Stimulated activated CD8-positive, alpha-beta memory T cell treated with anti-CD3 and anti-CD28 coated beads, Interleukin-15, amount 100 ng/mL, for 4 hours (primary cell): ENCODE measurements at places on chromosomes 3 and 15.

DNA sequence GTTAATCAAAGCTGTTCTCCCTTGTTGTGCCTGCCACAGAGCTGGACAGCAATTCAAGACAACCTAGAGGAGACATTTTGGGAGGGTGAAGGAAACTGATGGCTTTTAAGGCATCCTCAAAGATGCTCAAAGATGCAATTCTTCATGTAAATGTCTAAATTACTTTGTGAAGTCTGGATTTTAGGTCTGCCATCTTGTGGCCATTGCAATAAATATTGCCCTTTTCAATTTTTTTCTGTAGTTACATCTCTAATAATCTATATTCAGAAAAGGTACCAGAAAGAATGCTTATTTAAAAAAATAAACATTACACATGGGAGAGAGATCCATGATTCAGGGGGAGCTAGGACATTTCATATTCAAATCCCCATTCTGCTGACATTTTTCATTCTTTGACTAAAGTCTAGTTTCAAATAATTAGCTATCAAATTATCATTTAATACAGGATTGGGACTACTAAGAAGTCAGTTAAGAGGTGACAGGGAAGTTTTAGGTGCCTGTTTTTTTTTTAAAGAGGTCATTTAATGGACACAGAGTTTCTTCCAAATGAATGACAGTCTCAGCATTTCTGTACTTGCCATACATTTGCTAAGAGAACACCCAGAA lies 259.8 kb upstream of the WNT5A start:
- DNase-seq: no peak

GRCh38 chr3:114839476-114839875 lies 307.6 kb downstream of the ZBTB20 start:
- no peak for DNase-seq

GRCh38 chr3:107452436-107452835 lies 70.3 kb upstream of the BBX start:
- no peak for DNase-seq

- DNase-seq: no peak
Measured at GRCh38 chr3:88248658-88249057, 98.9 kb downstream of the C3orf38 start.

DNA sequence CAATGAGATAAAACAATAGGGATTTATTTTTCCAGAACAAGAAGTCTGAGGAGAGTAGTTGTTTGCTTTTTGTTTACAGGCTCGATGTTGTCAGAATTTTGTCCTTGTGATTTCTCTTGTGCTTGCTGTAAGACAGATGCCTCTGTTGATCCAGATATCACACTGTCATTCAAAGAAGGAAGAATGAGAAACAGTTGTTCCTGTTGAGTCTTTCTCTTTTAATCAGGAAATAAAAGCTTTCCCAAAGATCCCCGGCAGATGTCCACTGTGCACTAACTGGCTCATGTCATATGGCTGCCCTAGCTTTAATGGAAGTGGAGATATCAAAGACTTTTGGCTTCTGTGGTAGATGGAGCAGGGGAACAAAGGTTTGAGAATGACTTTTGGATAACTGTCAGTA lies 6.8 kb downstream of the SERPINI1 start:
- DNase-seq: no peak

GRCh38 chr3:10509325-10509724 lies 3.9 kb upstream of the ATP2B2 start:
- no peak for DNase-seq

DNA sequence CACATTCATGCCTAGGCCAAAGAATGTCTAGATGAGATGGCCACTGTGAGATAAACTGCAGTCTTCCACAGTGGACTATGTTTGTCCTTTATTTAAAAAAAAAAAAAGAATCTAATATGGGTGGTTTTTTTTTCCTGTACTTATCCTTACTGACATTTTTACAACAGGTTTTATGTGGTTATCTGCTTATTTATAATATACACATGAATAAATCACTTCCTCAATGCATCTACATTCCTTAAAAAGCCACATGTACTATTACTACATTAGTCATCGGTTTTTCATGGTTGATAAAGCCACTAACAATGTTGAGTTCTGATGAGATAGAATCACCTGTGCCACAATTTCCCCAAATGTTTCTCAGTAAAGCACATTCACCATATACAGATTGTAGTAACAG lies 341.3 kb upstream of the THBS1 start:
- no peak for DNase-seq

DNA sequence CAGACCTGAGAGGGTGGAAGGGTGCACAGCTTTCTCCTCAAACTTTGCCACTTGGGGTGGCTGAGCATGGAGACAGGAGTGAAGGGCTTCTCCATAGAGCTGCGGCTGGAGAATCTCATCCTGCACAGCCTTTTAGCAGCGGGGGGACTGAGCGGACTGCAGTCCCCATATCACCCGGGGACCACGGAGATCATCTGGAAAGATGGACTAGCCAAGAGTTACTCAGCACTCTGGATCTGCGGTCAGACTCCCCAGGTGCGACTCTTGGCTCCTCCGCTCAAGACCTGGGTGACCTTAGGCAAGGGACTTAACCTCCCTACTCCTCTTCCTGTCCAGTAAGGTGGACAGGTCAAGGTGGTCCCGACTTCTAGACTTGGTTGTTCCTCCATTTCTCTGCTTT lies 125.8 kb upstream of the MEF2A start:
- no peak for DNase-seq

GRCh38 chr3:10665592-10665991 lies 150.4 kb upstream of the SLC6A11 start:
- no peak for DNase-seq

DNA sequence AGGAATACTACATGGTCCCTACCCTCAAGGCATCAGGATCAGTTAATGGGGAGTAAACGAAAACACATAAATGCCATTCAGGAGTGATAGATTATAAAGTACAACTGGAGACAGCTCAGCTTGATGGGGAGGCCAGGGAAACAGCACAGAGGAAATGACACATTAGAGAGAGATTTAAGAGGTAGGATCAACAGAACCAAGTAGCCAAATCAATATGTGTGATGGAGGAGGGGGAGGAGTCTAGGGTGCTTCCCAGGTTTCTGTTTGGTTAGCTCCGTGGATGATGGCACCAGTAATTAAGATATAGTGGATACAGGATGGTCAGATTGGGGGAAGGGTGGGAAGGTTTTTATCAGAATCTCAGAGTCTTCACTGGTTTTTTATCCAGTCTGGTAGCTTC lies 229.5 kb upstream of the ROPN1 start:
- DNase-seq: no peak

GRCh38 chr3:45978006-45978761 lies 17.4 kb downstream of the FYCO1 start:
- DNase-seq: no peak

DNA sequence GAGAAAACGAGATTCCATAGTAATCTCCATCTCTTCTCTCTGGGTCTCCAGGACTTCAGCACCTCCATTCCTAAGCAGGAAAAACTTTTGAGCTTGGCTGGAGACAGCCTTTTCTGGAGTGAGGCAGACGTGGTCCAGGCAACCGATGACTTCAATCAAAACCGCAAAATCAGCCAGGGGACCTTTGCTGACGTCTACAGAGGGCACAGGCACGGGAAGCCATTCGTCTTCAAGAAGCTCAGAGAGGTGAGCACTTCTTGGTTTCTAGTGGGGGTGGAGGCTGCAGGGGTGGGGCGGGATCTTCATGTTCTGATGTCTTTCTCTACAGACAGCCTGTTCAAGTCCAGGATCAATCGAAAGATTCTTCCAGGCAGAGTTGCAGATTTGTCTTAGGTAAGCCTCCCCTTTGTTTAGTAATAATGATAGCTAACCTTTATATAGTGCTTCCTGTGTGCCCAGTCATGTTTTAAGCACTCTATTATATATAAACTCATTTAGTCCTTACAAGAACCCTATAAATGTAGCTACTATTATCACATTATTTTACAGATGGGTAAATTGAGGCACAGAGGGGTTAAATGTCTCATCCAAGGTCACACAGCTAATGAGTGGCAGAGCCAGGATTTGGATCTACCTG lies 35.0 kb upstream of the TATDN2 start:
- no peak for DNase-seq

- no peak for DNase-seq
Measured at GRCh38 chr3:186185194-186185787, 76.4 kb upstream of the ETV5 start.

- no peak for DNase-seq
Measured at GRCh38 chr15:40133544-40133943, 24.9 kb upstream of the BMF start.

DNA sequence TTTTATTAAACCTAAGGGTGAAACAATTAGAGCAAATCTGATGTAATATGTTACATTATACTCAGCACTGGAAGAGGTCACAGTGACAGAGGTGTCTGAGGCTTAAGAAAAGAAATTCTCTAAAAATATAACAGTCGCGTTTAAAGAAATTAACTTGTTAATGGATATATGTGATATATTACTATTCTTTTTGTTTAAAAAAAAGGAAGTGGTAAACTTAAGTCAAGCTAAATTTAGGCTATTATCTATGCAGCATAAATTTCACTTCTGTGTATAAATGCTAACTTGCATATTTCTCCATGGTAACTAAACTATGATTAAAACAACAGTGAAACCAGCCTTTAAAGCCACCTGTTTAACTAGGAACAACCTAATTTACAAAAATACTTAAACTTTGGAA lies 191.3 kb downstream of the FOXP1 start:
- no peak for DNase-seq

DNA sequence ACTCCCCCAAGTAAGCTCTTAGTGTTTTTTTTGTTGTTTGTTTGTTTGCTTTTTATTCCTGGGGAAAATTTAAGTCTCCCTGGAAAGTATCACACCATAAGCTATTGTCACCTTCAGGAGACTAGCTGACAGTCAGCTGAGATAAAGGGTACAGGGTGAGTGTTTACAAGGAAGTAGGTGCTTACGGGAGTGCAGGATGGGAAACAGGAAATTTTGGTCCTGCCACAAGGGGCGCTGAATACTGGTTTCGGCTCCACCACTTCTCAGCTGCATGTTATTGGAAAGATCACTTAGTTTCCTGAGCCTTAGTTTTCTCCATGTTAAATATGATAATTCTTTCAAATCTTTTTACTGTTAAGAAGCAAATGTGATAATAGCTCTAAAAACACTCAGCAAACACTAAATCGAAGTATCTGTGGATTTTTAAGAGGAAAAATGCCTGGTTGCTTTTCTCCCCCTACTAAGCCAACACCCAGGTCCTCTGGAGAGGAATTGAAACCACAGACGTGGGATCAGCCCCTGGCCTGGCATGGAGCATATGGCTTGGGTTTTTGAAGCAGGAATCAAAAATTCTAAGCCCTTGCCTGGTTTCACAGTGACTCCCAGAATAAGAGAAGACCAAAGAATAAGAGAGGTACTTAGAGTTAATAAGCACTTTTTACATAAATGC lies 90.7 kb downstream of the SCN11A start:
- no peak for DNase-seq

GRCh38 chr15:40436116-40436891 lies 4.4 kb upstream of the BAHD1 start:
- no peak for DNase-seq

- DNase-seq: peak; percentile 57
Measured at GRCh38 chr15:84748274-84749110, at the start of gene ZNF592. TSS of gene ZNF592 (plus strand) at chr15:84748592. CDS start at chr15:84782676, 34,084 bp downstream.

DNA sequence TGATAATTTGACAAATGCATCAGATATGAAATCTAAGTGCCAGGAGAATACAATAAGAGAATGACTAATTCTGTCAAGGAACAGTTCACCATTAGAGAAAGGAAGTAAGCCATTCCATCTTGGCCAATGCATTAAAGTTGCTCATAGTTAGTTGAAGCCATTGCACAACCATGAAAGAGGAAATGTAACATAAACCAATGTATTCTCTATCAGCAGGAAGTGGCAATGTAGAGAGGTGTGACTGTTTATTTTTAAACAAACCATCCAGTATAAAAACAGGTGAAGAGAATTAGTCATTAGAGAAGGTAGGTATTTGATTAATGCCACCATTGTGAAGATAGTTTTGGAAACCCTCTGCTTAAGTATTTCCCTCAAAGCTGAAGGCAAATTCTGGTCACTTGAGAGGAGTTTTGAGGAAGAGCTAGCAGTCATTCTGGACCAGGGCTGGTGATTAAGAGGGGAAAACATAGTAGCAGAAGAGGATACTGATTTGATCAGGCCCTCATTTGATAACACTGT lies 10.7 kb upstream of the ANXA2 start:
- no peak for DNase-seq

- DNase-seq: no peak
Measured at GRCh38 chr3:196063049-196063448, 18.8 kb downstream of the TFRC start.

- no peak for DNase-seq
Measured at GRCh38 chr3:128794770-128795649, 69.0 kb downstream of the RAB7A start.

- no peak for DNase-seq
Measured at GRCh38 chr3:139561959-139562676, 22.6 kb upstream of the RBP1 start.

DNA sequence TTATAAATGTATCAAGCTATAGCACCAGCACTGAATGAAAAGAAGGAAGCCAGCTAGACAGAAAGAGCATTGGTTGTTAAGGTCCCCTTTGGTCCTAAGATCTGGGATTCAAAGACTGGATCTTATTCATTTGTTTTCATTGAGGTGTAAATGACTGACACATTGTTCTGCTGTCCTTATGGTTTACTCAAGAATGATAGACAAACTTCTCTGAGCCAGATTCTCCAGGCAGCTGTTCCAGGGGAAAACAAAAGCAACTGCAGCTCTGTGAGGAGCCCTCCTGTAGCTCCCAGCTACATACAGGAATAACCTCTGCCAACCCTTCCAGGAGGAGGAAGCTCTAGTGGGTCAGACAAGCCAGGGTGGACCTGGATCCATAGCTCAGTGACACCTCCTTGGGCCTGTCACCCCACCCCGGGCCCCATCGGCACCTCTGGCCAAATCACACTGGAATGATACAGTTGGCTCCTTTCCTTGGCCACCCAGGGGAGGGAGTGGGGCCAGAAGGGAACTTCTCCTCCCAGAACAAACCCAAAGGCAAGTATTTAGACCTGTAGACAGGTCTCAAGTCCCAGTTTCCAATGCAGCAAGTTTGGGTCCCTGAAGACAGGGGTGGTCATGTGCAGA lies 57.8 kb downstream of the ZNF621 start:
- DNase-seq: no peak

DNA sequence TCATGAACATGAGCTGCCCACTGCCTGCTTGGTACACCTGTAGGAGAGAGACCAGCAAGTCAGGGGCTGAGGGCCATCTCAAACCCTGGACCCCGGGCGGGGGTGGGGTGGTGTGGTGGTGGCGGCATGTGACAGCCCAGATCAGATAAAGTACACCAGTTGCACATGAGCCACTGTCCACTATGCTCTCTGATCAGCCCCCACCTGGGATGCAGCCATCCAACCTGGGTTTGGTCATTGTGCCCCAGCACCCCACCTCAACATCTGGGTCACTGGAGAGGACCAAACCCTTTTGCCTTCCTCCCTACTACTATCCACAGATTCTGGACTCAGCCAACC lies 3.0 kb upstream of the NCKIPSD start:
- DNase-seq: no peak

GRCh38 chr15:75452364-75452864 lies 924 bp upstream of the SIN3A start:
- peak; percentile 62 for DNase-seq

- no peak for DNase-seq
Measured at GRCh38 chr15:76464247-76464646, 127.7 kb downstream of the ISL2 start.

GRCh38 chr3:125032683-125033082 lies 23.1 kb downstream of the HEG1 start:
- DNase-seq: no peak
